ENCODE measurements at places on chromosomes 3 and 15.
A peak's percentile ranks its signal among the peaks of the same experiment; 100 is the strongest.

GRCh38 chr3:159151130-159151529, 349.3 kb downstream of the MFSD1 start:
- no peaks in the 10 kb centered on the region for H3K36me3 ChIP-seq
- no peaks in the 10 kb centered on the region for H3K27me3 ChIP-seq

DNA sequence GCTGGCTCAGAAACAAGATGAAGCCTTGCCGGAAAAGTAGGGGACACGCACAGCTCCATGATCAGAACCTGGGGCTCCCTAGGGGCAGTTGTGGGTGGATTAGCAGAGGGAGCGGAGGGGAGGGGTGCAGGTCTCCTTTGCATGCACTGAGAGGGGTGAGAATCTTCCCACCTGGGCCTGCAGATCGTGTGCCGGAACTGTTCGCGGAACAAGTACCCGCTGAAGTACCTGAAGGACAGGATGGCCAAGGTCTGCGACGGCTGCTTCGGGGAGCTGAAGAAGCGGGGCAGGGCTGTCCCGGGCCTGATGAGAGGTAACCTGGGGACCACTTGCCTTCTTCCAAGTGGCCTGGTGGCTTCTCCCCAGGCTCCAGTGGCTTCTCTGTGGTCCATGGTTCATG, 24.5 kb upstream of the NR2C2 start:
- H3K27ac ChIP-seq: no peak overlapping the region
- H3K27me3 ChIP-seq: no peaks in the 10 kb centered on the region
- H3K4me3 ChIP-seq: no peak overlapping the region
- DNase-seq: peak; percentile 42

- no peaks in the 10 kb centered on the region for H3K36me3 ChIP-seq
- peaks cover 15% of the 10 kb centered on the region for H3K4me1 ChIP-seq
- DNase-seq: no peak
Measured at GRCh38 chr3:100899440-100900091, 93.7 kb downstream of the ABI3BP start.

DNA sequence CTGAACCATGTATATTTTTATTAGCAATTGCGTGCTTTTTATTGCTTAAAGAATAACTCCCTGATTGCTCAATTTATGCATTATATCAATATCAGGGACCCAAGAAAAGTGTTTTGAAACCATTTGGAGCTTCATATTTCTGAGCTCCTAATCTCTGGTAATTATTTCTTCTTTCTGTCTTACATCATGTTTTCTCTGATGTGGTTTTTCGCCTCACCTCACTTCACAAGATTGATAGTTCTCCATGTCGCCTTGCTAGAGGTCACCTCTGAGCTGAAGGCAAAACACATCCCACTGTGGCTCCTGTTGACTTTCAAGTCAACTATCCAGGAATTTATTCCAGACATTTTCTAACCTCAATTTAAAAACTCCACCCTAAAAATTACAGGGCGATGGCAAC, 837.4 kb downstream of the CADM2 start:
- no peak for DNase-seq
- no peaks in the 10 kb centered on the region for H3K4me1 ChIP-seq
- H3K27me3 ChIP-seq: no peaks in the 10 kb centered on the region

GRCh38 chr15:92657486-92657885, 1.9 kb upstream of the FAM174B start:
- H3K27ac ChIP-seq: no peak overlapping the region
- no peaks in the 10 kb centered on the region for H3K36me3 ChIP-seq
- no peak overlapping the region for H3K4me3 ChIP-seq
- peaks cover 18% of the 10 kb centered on the region for H3K27me3 ChIP-seq
- H3K4me1 ChIP-seq: peaks cover 20% of the 10 kb centered on the region

Measured in suprapubic skin (tissue), 4 donors.